ENCODE measurements at places on chromosomes 11 and 22. TPM values are rescaled to one million over a fixed set of nuclear protein-coding genes. Genes with fewer than 3 reads are reported as not detected.

The LARGE2 gene
- total RNA-seq: 67.4 TPM

The GALNT18 gene
- total RNA-seq: 0.43 TPM

The OR51E2 gene
- total RNA-seq: not detected

- DNase-seq: no peak
Observed at GRCh38 chr11:109196016-109196415, 226.0 kb upstream of the C11orf87 start.

- DNase-seq: no peak
Observed at GRCh38 chr22:47786650-47787290, 1024.3 kb downstream of the TBC1D22A start.

GRCh38 chr11:46003572-46003971 is 81.1 kb downstream of the LARGE2 start:
- no peak for DNase-seq

DNA sequence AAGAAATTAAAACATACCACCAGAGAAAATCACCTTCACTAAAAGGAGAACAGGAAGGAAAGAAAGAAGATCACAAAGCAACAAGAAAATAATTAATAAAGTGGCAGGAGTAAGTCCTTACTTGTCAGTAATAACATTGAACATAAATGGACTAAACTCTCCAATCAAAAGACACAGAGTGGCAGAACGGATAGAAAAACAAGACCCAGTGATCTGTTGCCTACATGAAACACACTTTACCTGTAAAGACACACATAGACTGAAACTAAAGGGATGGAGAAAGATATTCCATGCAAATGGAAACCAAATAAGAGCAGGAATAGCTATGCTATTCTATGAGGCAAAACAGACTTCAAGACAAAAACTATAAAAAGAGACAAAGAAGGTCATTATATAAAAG is 25.9 kb downstream of the PLA2G6 start:
- no peak for DNase-seq

Measured in Caco-2 (cell line).